ENCODE measurements at places on chromosomes 3 and 15.

DNA sequence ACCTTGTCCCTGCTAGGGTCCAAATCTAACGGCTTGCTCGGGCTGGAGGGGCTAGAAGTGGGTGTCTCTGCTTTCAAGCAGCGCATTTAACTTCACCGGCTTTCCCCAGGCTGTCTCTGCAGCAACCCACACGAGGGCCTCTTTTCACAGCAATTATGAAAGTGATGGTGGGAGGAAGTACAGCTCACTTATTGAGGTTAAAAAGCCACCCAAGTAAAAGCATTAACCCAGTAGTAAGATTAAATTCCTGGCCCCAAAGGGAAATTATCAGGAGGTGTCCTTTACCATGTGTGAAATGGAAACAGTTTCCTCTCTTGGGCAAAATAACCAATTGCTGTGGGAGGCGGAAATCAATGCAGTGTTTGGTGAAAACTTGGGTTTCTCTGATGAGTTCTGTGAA, 41.1 kb downstream of the NGRN start:
- H3K27ac ChIP-seq, result peak overlapping the region; percentile 80
- peaks cover 44% of the 10 kb centered on the region for H3K4me1 ChIP-seq
- H3K27me3 ChIP-seq, result peaks cover 2% of the 10 kb centered on the region
- H3K36me3 ChIP-seq, result no peaks in the 10 kb centered on the region
- peak; percentile 30 for DNase-seq
- peak overlapping the region; percentile 63 for H3K4me3 ChIP-seq

GRCh38 chr3:2268779-2269178, 170.1 kb downstream of the CNTN4 start:
- no peaks in the 10 kb centered on the region for H3K4me1 ChIP-seq
- H3K4me3 ChIP-seq, result no peak overlapping the region
- no peak overlapping the region for H3K27ac ChIP-seq
- H3K27me3 ChIP-seq, result no peaks in the 10 kb centered on the region
- DNase-seq, result no peak

DNA sequence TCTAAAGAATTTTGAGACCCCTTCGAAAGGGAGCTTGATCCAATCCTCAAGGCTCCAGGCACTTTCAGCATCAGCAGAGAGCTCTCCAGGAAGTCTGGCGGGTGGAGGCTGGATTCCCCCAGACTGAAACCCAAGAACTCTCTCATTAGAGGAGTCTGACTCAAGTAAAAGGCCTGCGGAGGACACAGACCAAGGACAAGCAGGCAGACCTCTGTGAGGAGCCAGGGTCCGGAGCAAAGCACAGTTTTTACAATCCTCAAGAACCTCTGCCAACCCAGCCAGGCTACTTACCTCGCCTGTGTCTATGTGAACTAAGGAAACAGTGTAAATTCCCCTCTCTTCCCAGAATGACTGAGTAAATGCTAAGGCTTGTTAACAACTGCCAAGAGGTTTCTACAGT, 86.2 kb downstream of the FBN1 start:
- H3K4me1 ChIP-seq, result no peaks in the 10 kb centered on the region
- H3K4me3 ChIP-seq, result no peak overlapping the region
- no peak for DNase-seq

DNA sequence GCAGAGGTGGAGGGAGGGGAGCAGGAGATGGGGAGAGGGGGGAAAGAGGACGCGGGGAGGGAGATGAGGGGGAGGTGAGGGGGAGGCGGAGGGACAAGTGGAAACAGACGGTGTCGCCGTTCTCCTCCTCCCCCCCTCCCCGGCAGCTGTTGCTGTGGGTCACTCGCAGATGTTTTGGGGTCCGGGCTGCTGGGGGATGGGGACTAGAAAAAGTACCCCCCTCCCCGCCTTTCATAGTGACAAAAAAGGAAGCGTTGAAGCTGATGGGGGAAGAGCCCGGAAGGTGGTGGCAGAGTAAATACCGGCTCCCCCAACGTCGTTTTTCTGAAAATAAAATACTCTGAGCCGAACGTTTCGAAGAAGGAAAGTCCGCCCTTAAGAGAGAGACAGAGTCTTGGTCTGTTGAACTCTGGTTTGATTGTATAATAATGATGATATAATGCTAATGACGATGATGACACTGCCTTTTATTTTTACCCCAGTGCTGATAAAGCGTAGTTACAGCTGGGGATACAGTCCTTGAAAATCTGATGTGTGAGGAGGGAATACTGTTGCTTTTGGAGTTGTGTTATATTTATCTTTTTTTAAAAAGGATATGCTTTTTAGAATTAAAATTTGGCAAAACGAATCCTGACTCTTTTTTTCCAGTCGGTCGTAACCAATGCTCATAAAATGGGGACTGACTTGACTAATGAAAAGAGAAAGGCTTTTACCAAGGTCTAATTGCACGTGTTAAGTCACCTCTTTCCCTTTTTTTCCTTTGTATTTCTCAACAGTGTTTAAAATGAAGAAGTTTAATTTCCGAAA, 993 bp downstream of the STXBP5L start:
- H3K4me1 ChIP-seq, result peaks cover 5% of the 10 kb centered on the region
- H3K27ac ChIP-seq, result no peak overlapping the region
- H3K4me3 ChIP-seq, result peak overlapping the region; percentile 42

- H3K4me1 ChIP-seq, result no peaks in the 10 kb centered on the region
- no peaks in the 10 kb centered on the region for H3K27me3 ChIP-seq
- H3K4me3 ChIP-seq, result no peak overlapping the region
- H3K36me3 ChIP-seq, result no peaks in the 10 kb centered on the region
- H3K27ac ChIP-seq, result no peak overlapping the region
Observed at GRCh38 chr3:8579096-8579495, 65.5 kb downstream of the SSUH2 start.

GRCh38 chr3:117398141-117398899, 688.7 kb downstream of the TUSC7 start:
- no peaks in the 10 kb centered on the region for H3K36me3 ChIP-seq
- no peaks in the 10 kb centered on the region for H3K27me3 ChIP-seq
- no peak overlapping the region for H3K4me3 ChIP-seq

GRCh38 chr15:66670762-66671580, 31.1 kb upstream of the SMAD6 start:
- H3K36me3 ChIP-seq, result no peaks in the 10 kb centered on the region
- peaks cover 2% of the 10 kb centered on the region for H3K27me3 ChIP-seq
- no peak for DNase-seq
- H3K4me3 ChIP-seq, result no peak overlapping the region

GRCh38 chr3:105317841-105318240, 48.9 kb upstream of the ALCAM start:
- no peak overlapping the region for H3K4me3 ChIP-seq
- no peaks in the 10 kb centered on the region for H3K36me3 ChIP-seq
- no peak for DNase-seq
- H3K27me3 ChIP-seq, result peaks cover 2% of the 10 kb centered on the region

DNA sequence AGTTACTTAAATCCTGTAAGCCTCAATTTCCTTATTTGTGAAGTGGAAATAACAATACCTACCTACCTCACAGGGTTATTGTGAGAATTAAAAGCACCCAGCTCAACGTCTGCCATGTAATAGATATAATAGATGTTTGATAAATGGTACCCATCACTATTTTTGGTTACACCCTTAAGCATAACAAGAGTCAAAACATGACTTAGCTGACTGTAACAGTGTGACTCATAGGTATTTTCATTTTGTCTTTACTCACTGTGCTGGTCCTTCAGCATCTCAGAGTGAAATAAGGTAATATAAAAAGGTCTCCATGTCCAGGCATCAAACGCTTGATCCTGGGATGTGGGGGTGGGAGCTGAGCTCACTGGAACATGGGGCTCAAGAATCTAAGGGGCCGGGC, 3.1 kb downstream of the CPLX3 start:
- H3K4me1 ChIP-seq, result no peaks in the 10 kb centered on the region
- no peak overlapping the region for H3K27ac ChIP-seq
- no peak for DNase-seq
- no peak overlapping the region for H3K4me3 ChIP-seq
- H3K36me3 ChIP-seq, result no peaks in the 10 kb centered on the region
- H3K27me3 ChIP-seq, result peaks cover 12% of the 10 kb centered on the region

DNA sequence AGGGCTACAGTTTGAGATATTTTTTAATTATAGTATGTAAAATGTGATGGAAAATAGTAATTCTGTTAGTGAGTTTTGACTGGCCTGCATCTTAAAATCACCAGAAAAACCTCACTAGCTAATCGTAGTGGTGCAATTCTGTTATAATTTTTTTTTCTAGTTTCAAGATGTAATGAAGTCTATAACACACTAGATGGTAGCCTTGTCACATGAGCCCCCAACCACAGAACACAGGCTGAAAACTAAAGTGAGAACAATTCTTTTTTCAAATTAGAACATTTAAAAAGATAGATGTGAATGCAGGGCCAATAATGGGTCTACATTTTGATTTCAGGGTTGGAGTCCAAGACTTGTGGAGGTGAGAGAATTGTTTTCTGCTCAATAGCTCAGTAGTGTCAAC, 83.3 kb upstream of the KCNH8 start:
- H3K36me3 ChIP-seq, result no peaks in the 10 kb centered on the region
- peaks cover 9% of the 10 kb centered on the region for H3K27me3 ChIP-seq
- H3K4me3 ChIP-seq, result no peak overlapping the region

DNA sequence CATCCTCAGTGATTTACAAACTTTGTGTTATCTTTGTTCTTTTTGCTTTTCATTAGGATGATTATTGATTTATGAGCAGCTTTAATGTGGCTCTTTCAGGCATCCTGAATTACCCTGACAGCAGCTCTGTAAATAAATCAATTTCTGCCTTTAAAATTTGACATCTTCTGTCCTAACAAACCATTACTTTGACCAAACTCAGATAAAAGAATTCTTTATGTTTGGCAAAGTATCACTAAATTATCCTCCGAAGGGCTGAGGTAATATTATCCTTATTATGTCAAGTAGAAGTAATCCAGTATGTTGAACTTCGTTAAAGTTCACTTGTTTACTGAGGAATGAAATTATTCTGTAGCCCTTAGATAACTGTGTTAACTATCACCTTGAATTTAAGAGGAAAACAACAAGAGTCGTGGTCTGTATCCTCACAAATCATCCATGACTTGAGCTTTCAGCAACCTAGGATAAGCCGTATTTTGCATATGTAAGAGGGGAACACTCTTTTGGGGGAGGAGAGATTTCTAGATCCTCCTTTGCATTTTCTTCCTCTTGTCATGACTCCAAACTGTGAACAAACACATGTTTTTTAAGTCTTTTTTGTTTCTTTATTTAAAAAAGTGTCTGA, 173.2 kb upstream of the STAC start:
- no peak for DNase-seq
- no peaks in the 10 kb centered on the region for H3K4me1 ChIP-seq
- H3K27me3 ChIP-seq, result no peaks in the 10 kb centered on the region
- no peaks in the 10 kb centered on the region for H3K36me3 ChIP-seq
- H3K27ac ChIP-seq, result no peak overlapping the region
- no peak overlapping the region for H3K4me3 ChIP-seq

DNA sequence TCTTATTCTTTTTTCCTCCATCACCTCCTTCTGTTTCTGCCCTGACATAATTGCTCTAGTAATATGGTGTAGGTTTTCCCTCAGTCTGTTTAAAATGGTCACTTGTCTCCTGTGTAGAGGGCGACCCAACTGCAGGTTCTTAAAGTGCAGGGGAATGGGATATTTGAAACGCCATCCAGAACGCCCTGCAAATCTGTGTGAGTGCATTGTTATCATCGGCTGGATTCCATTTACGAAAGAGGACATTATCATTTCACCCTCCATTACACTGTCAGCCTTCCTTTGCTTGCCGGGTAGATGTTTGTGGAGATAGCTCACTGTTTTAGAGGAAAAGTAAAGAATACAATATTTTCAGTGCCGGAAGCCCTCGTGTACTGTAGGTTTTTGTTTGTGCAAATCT, 354.0 kb downstream of the LRTM1 start:
- H3K4me1 ChIP-seq, result no peaks in the 10 kb centered on the region
- H3K27me3 ChIP-seq, result no peaks in the 10 kb centered on the region

DNA sequence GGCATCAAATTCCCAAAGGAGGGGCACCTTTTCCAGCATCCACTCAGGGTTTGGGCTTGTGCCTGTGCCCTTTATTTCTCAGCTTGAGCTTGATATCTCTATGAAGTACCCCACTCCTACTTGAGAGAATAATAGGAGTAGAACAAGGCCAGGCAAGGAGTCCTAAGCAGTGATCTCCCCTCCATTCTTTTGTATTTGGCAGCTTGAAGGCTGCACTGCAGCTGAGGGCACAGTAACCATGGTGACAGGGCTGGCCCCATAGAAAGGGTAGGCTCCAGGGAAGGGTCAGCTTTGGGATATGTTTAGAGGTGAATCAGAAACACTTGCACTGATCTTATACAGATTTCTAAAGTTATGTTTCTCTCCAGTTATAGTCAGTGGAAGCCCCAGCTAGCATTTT, 145.4 kb upstream of the SLC24A5 start:
- no peaks in the 10 kb centered on the region for H3K4me1 ChIP-seq
- no peak overlapping the region for H3K27ac ChIP-seq
- no peak overlapping the region for H3K4me3 ChIP-seq
- H3K36me3 ChIP-seq, result no peaks in the 10 kb centered on the region
- H3K27me3 ChIP-seq, result peaks cover 12% of the 10 kb centered on the region
- no peak for DNase-seq

- H3K4me1 ChIP-seq, result peaks cover 12% of the 10 kb centered on the region
- H3K27me3 ChIP-seq, result peaks cover 2% of the 10 kb centered on the region
- H3K4me3 ChIP-seq, result no peak overlapping the region
- no peak for DNase-seq
- no peaks in the 10 kb centered on the region for H3K36me3 ChIP-seq
Observed at GRCh38 chr3:61111825-61112224, 139.4 kb downstream of the FHIT start.

DNA sequence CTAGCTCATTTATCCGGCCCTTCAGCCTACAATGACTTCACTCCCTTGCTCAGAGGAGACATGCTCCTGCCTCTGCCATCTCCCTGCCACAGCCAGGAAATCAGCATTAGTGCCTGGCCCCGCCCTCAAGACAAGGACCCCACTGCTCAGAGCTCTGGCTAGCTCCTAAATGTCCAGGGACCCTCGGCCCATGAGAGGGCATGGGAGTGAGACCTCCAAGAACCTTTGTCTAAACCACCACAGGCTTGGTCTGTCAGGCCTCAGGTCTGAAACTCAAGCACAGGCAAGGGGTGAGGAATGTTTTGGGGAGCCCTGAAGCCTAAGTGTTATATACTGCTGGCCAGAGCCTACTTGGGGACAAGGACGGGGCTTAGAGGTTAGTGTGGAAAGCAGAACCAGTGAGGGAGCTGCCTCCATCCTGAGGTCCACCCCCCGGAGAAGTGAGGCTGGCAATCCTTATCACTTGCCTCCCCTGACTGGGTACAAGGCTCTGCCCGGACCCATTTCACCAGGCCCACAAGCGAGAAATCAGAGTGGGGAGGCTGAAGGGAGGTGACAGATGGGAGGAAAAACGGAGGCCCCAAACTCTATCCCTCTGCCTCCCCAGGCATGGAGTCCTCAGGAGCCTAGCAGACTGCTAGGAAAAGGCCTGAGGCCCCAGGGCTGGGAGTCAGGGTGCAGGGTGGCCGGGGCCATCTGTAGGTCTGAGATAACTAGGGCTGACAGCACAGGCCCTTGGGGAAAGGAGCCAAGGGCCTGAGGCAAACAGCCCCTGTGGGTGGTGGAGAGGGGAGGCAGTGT, 18.8 kb downstream of the SHF start:
- no peak overlapping the region for H3K27ac ChIP-seq
- peaks cover 2% of the 10 kb centered on the region for H3K27me3 ChIP-seq
- peak overlapping the region; percentile 49 for H3K4me3 ChIP-seq
- no peak for DNase-seq
- H3K36me3 ChIP-seq, result peaks cover 2% of the 10 kb centered on the region
- peaks cover 17% of the 10 kb centered on the region for H3K4me1 ChIP-seq
